ENCODE measurements at places on chromosomes 5 and 9.

DNA sequence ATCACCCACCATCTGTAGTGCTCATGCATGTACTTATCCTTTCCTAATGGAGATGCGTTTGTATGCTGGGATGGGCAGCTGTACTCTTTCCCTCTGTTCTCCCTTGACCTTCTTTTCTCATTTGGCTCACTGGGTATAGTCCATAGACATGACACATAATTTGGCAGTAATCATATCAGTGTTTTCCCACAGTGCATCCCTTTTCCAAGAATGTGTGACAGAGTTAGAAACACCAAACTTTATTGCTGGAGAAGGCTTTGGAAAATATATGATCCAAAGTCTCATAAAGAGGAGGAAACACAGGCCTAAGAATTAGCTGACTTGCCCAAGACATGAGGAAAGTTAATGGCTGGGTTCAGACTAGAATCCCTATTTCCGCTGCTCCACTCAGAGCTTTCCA lies 1233.4 kb upstream of the DMAC1 start:
- DNase-seq: no peak

DNA sequence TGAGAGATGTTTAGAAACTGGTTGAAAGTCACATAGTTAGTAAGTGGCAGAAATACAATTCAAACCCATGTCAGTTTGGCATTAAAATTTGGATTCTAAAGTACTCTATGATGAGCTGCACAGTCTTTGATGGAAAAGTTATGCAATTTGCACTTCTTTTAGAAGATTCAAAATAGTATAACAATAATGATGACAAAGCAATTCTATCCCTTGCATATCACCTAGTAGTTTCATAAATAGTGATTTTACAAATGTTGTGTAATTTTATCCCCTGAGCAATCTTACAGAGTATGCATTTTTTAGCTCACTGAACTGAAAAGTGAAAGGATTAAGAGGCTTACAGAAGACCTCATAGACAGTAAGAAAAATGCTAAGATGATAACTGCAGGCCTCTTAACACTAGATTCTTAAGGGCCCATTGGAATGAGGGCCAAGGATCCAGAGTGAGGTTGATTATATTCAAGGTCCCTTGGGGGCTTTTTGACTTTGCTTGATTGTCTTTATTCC lies 3.7 kb downstream of the C5orf46 start:
- no peak for DNase-seq

- no peak for DNase-seq
Observed at GRCh38 chr5:110414360-110414759, 312.1 kb downstream of the TMEM232 start.

- DNase-seq: no peak
Observed at GRCh38 chr9:124122321-124122720, 110.8 kb downstream of the LHX2 start.

DNA sequence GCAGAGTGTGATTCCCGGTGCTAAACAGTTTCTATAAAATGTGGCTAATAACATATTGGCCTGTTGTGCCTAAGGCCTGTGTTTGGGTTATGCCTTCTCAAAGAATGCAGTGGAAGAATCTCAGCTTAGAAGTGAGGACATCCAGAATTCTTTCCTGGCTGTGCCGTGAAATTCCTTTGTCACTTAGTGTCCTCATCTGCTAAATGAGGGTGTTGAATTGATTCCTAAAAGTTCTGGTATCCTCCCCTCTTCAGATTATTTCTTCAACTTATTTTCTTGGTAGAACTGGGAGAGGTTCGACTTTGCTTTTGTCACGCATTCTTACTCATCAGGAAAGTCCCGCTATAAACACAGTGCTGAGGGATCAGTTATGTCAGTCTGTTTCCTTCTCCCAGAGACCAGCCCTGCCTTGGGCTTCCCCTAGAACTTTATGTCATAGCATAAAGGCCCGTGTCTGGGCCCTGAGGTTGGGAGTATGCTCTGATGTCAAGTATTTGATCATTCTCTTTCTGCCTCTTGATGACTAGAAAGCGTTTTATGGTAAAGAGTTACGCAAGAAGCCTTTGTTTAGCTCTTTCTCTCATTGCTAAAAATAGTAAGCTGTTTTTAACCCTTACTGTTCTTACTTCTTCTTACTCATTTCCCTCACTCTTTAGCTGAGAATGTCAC lies 29.5 kb downstream of the MTAP start:
- no peak for DNase-seq

DNA sequence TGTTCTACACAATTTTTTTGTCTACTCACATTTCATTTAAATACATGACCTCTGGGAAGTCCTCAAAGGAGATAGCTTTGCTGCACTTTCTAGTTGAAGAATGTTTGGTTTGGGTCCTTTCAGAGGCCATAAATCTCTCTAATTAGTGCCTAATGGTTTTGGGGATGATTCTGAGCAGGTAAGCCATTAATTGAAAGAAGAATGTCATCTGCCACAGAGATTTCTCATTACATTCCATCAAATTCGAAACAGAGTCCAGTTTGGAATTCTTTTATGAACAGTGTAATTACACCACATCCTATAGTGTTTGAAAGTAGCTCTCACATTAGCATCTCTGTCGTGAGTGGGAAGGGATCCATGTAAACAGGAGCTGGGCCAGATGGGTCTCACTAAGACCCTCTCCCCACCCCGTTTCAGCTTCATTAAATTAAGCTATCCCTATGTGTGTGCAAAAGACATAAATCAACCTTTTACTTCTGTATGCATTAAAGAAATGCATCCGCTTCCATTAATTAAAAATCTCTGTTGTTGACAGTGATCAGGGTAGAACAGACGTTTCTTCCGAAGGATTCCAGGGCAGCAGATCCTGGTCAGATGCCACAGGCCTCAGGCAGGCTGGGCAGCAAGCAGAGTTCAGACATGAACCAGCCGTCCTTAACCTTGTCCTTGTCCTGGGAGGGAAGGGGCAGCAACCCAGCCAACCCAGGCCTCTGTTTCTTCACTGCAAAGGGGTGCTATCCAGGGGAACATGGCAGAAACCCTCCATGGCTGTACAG lies 99.8 kb upstream of the MAP1B start:
- DNase-seq: no peak

GRCh38 chr9:106532306-106533015 lies 330.5 kb upstream of the ZNF462 start:
- no peak for DNase-seq

- DNase-seq: no peak
Observed at GRCh38 chr5:83608122-83608521, 112.5 kb downstream of the HAPLN1 start.

DNA sequence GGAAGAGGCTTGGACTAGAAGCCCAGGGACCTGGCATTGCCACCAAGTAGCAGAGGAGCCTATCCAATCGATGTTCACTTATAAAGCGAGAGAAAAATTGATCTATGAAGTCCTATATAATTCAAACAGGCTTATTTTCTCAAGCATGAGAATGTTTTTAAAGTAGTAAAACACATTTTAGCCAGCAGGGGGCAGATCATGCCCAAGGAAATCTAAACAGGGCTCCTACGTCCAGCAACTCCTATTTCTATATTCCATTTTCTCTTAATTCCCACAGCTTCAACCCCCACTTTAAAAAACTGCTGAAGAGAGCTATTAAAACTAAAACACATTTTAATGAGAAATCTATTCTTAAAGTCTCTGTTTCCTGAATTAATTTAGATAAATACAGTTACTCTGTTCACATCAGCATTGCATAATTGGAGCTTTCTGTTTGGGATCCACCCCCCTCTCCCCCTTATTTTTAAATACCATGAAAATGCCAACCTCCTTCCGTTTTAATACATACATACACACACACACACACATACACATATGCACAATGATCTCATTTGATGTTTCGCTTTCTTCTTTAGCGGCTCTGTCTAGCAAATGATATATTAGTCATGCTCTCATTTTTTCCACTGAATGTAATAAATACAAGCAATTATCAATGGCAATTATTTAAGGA lies 144.9 kb downstream of the MYO10 start:
- no peak for DNase-seq

DNA sequence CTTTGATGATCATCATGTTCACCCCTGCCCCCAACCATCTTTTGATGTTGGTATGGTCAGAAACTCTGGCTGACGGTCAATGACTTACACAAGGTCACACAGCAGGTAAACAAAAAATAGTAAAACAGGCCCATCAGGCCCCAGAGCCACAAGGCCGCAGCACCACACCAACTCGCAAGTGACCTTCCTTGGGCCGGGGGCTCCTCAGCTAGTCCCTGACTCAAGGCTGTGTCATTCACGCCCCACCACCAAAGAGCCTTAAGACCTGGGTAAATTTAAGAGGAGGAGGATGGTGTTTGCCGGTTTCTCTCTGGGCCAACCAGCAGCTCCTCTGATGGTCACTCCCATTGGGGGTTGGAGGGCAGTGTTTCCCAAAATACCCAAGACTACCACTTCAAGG lies 55.8 kb downstream of the PSMB7 start:
- no peak for DNase-seq

GRCh38 chr5:55634209-55634805 lies 77.8 kb downstream of the SLC38A9 start:
- DNase-seq: no peak

DNA sequence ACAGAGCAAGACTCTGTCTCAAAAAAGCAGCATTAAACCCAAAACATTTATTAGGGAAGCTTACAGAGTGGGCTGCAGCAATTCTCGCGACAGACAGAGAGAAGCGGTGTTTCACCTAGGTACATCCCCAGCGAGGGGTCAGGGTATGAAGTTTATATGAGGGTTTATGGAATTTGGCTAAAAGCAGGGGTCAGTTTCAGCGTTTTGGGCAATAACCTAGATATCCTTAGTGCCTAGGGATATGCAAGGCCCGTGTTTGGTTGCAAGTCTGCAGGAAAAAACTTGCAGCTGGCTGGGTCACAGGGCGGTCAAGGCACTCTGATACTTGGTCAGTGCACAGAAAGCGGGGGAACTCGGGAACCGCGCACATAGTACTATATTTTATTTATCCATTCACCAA lies 649 bp upstream of the GLE1 start:
- DNase-seq: no peak

- DNase-seq: no peak
Observed at GRCh38 chr9:37187292-37187691, 66.9 kb downstream of the ZCCHC7 start.

All from stimulated activated CD8-positive, alpha-beta memory T cell treated with anti-CD3 and anti-CD28 coated beads, Interleukin-4, amount 100 ng/mL, for 4 hours (primary cell).